ENCODE measurements at places on chromosomes 1 and 21.
A peak's percentile ranks its signal among the peaks of the same experiment; 100 is the strongest.

GRCh38 chr21:28135646-28136045 lies 857.0 kb downstream of the LTN1 start:
- DNase-seq = no peak

DNA sequence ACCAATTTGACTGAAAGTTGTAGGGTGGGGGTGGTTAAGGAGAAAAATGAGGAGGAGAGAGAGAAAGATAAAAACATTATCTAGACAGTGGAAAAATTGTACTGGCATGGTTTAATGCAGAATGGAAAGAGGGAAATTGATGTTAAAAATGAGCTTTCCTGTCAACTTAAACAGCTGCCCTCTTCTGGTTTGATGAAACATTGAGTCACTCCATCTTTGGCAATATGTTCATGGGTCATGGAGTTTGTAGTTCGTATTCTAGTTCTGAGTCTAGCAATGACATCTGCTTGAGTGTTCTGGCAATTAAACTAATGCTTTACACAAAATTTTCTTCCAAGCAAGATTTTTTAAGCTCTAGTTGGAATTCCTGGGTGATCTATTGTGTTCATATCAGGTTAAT lies 9.6 kb downstream of the ZNF648 start:
- no peak for DNase-seq

GRCh38 chr1:202807926-202808757 lies at the start of gene KDM5B:
TSS of gene KDM5B (minus strand) at chr1:202808421. CDS start at chr1:202808305, 116 bp downstream.
- peak; percentile 44 for DNase-seq

DNA sequence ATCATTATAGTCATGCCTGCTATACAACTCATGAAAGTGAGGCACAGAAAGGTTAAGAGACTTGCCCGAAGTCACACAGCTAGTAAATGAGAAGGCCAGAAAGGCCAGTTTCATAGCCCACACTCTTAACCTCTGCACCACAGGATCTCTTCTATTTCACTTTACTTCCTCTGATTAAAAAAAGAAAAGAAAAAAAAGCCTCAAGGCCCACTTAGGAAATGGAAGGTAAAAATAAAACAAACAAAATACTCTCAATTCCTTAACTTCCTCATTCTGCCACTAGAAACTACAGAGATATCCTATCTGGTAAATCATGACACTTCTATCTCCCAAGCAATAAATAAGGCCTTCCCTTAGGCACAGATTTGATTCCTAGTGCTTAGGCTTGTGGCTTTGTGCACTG lies 7.6 kb upstream of the ENAH start:
- no peak for DNase-seq

Measured in stimulated activated CD4-positive, alpha-beta T cell treated with anti-CD3 and anti-CD28 coated beads, Interleukin-1b, Interleukin-23, amount 100 ng/mL, for 1 hour (primary cell).